ENCODE measurements at places on chromosomes 7 and 10.

DNA sequence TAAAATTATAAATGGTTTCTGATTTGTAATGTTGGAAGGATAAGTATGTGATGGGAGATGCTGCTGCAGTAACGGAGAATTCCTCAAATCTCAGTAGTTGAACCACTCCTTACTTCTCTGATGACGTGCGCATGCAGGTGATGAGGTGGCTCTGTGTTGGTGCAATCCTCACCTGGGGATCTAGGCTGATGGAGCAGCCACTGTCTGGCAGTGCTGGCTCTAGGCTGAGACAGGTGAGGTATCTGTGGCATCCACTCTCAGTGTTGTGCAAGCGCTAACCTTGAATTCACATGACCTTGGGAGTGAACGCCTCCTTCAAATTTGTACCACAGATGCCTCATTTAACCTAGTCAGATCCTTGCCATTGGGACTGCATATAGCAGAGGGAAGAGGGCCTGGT lies 35.0 kb downstream of the LHFPL3 start:
- DNase-seq, result no peak

- DNase-seq, result no peak
Measured at GRCh38 chr7:158562517-158562916, 25.1 kb downstream of the PTPRN2 start.

- DNase-seq, result no peak
Measured at GRCh38 chr7:108124820-108125219, 5.3 kb downstream of the LAMB4 start.

DNA sequence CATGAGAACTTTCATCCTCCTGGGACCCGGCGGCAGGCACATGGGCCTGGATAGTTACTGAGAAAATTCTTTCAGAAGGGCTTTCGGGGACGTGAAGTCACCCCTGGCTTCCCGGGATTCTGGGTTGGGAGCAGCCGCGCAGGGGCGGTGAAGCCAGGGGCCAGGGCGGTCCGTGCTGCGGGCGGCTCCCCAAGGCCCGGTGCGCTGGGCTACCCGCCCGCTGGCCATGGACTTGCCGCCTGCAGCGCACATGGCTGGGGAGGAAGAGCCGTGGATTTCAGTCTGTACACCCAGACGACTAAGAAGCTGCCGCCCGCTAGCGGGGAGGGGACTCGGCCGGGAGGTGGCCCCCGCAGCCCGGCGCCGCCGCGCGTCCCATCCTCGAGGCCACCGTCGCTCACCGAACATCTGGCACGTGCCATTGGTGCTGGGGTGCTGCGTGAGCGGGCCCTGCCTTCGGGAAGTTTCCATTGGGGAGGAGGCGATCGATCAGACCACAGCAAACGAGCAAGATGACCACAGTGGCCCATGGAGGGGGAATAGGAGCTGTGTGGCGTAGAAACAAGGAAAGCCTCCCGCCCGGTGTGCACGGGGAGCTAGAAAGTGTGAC lies 64.5 kb downstream of the TMEM209 start:
- no peak for DNase-seq

DNA sequence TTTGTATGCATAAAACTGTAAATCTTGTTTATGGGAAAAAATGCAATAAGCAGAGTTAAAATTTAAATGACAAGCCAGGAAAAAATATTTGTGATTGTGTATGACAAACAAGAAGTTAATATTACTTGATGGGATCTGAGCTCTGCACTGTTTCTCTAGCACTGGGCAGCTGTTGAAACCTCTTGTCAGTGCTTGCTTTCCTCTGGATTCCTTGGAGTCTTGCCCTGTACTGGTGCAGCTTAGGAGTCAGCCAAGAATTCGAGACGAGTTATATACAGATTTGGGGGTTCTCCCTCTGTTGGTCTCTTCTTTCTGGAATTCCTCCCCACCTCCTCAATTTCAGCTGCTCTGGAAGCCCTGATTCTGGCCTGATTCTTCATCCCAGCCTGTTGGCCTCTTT lies 24.3 kb upstream of the OPN4 start:
- no peak for DNase-seq

- no peak for DNase-seq
Measured at GRCh38 chr10:126908225-126908624, 3.0 kb downstream of the DOCK1 start.

- DNase-seq, result no peak
Measured at GRCh38 chr10:132069122-132069848, 3.5 kb downstream of the JAKMIP3 start.

- DNase-seq, result no peak
Measured at GRCh38 chr10:26235761-26236160, 19.2 kb downstream of the GAD2 start.

DNA sequence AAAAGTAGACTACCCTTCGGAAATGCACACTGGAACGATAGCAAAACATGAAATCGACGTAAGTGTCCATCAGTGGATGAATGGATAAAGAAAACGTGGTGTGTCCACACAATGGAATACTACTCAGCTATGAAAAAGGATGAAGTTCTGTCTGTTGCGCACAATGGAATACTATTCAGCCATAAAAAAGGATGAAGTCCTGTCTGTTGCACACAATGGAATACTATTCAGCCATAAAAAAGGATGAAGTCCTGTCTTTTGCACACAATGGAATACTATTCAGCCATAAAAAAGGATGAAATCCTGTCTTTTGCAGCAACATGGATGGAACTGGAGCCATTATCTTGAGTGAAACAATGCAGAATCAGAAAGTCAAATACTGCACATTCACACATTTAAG lies 591.8 kb downstream of the PTPRN2 start:
- DNase-seq, result no peak

DNA sequence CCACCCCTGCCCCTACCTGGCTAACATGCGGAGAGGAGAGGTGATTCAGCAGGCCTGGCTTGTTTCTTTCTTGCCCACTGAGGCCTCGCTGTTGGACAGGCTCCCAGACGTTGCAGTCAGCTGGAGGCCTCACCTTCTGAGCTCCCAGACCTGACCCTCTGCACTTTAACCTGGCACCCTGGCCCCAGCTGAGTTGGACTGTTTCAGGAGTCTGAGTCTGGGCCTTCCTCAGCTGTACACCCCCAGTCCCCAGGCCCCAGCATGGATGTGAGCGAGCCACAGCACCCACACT lies 35.0 kb downstream of the UNC5B start:
- DNase-seq, result no peak

DNA sequence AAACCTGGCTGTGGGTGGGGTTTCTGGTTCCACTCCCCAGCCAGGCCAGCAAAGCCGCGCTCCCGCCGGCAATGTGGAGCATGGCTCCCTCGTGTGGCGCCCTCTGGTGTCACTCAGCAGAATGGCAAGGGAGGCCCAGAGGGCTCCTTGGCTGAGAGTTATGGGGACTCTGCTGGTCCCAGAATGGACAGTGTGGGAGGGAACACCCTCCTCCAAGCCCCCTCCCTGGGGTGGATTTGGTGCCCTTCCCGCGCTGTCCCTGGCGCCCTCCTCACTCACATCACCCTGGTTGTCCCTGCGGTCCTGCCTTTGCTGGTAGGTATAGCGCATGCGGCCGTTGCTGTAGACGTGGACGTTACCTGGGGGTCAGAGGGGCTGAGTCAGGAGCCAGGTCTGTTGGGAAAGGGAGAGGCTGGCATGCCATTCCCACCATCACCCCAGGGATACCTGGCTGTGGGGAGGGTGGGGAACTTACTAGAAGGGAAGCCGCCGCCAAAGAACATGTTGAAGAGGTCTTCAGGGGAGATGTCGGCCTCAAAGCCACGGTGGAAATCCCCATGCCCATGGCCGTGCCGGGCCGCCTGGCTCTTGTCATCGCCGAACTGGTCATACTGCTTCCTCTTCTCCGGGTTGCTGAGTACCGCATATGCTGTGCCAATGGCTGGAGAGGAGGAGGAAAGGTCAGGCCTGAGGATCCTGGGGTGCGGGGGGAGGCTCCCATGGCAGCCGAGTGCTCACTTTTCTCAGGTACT lies 14.0 kb downstream of the DNAJB12 start:
- peak; percentile 63 for DNase-seq

- DNase-seq, result no peak
Measured at GRCh38 chr10:110493832-110494426, 3.8 kb upstream of the DUSP5 start.

DNA sequence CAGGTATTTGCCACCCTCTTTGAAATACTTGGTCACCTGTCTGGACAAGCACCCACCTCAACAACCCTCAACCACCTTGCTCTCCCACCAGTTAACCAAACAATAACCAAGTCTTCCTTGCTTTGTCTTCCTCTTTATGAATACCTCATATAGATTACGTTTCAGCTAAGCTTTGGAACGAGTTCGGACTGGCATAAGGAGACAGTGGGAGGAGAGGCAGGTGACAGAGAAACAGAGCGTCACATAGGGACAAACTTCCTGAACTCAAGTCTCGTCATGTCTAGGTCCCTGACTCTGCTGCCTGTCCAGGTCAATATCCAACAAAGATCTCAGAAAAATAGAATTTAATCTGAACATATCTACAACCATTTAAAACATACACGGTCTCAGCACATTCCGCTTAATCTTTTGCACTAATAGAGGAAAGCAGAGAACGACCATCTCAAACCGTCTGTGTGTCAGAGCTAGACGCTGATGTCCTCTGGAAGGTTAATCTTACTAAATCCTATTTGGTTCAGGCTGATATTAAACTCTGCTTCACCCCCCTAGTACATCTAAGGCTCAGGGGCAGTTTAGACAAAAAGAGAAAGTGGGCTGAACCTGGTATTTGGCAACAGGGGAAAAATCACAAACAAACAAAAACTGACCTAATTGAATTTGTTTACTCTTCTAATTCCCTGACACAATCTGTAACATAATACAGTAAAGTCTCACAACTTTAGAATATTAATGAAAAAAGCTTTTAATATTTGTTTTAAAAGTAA lies 26.4 kb upstream of the SVOPL start:
- DNase-seq, result no peak

GRCh38 chr10:127081851-127082345 lies 114.5 kb downstream of the INSYN2A start:
- DNase-seq, result no peak

DNA sequence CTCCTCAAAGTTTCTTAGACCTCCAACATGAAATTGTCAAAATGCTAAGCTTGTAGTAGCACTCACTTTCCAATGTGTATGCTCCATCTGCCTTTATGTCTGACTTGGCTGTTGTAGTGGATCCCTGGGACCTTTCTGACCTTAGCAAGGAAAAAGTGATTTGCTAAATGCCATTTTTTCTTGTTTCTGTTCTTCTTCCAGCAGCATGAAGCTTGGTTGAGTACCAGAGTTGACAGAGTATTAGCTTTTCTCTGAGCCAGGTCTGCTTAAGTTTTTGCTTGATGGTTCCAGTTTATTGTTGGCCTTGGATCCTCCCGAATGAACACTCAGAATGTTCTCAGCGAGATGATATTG lies 168.7 kb downstream of the SND1 start:
- no peak for DNase-seq

GRCh38 chr7:64685091-64685490 lies 19.2 kb downstream of the ZNF107 start:
- DNase-seq, result no peak

GRCh38 chr7:95376632-95377400 lies 19.4 kb downstream of the PON3 start:
- no peak for DNase-seq

- DNase-seq, result no peak
Measured at GRCh38 chr7:5063698-5064097, 18.0 kb downstream of the RBAK start.

DNA sequence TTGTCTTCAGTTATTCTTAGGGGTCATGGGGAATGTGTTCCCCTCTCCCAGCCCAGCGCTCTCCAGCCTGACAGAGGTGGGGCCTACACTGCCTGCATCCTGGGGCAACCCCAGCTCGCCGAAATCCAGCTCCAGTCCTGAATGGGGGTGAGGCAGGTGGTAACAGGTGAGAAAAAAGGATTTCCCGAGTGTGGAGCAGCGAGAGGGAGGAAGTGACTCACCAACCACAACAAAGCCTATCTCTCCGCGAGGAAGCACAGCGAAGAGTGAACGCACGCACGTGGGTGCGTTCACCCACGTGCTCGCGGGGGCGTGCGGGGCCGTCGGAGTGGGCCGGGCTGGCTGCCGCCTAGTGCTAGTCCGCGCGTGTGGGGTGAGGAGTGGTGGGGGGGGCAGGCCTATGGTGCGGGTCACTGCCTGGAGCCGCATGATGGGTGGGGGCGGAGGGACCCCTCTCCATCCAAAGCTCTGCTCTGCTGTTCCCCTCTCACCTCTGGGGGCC lies 855 bp upstream of the PALD1 start:
- DNase-seq, result peak; percentile 51

DNA sequence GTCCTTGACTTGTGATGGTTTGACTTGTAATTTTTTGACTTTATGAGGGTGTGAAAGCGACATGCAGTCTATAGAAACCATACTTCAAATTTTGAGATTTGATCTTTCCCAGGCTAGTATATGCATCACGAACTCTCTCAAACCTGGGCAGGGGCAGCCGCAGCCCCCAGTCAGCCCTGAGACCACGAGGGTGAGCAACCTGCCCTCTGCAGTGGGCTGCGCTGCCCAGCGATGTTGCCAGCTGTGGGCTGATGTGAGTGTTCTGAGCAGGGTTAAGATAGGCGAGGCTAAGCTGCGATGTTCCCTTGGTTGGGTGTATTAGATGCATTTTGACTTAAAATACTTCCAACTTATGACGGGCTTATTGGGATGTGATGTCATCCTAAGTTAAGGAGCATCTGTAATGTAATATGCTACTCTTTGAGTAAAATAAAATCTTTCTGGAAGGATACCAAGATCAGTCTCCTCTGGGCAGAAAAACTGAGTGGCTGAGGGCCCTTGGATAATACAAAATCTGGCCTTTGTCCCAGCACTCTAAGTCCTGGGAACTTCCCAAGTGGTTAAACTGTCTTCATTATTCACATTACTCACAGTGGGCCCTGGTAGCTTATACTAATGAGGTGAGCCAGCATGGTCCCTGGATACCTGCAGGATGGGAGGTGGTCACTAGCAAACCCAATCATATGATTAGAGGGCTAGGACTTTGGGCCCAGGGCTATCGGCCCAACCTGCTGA lies 28.4 kb upstream of the CNPY1 start:
- DNase-seq, result no peak

DNA sequence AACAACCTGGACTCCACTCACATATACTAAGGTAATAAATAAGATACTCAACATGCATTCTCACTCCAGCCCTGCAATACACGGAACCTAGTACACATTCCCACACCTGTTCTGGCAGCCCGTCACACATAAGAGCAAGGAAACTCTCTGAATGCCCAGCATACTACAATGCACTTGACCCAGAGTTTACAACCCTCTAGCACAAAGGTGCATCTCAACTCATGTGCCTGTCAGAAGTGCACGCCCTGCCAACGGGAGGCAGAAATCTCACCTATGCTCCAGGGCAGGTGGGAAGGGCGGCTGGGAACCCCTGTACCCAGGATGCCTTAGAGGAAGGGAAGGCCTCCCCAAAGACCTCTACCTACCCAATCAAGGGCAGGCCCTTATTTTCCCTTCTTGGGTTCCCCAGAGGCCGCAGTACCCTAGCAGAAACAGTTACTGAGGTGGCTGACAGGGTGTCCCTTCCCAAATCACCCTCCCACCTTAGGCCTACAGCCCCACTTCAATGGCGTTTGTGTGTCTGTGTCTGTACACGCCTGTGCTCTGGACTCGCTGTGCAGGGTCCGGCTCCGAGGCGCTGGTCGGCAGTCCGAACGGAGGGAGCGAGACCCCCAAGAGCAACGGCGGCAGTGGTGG lies 2.0 kb downstream of the EVX1 start:
- no peak for DNase-seq

DNA sequence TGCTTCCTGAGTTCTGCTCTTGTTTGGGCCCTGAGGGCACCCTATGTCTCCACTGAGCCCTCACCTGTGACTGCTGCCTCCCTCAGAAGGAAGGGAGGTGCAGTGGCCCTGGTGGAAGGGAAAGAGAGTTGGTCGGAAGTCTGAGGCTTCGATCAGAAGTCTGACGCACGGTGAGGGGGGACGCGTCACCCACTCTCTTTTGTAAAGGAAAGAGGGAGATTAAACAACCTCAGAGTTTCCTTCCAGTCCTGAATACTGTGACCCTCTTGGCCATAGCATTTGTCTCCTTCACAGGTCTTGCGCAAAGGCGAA lies 31.4 kb upstream of the TRIM8 start:
- peak; percentile 16 for DNase-seq
